ENCODE measurements at places on chromosomes 3 and 15.
A peak's percentile ranks its signal among the peaks of the same experiment; 100 is the strongest.

DNA sequence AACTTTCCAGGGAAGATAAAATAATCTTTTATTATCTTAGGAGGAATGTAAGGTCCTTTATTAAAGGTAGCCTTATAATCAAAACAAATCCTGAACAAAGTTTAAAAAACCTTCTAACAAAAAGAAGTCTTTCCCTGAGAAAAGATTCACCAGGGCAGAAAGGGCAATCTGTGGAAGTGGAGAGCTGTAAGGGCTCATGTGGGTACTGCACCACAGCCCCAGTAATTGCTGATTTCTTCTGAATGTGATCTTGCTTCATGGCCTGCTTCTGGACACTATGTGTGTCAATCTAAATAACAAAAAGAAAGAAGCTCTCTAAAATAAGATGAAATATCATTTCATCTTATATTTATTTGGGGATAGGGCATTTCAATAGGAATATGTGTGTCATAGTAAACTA lies 1501.6 kb downstream of the OTOL1 start:
- DNase-seq = no peak

- no peak for DNase-seq
Observed at GRCh38 chr3:122774564-122774963, 19.1 kb downstream of the HSPBAP1 start.

DNA sequence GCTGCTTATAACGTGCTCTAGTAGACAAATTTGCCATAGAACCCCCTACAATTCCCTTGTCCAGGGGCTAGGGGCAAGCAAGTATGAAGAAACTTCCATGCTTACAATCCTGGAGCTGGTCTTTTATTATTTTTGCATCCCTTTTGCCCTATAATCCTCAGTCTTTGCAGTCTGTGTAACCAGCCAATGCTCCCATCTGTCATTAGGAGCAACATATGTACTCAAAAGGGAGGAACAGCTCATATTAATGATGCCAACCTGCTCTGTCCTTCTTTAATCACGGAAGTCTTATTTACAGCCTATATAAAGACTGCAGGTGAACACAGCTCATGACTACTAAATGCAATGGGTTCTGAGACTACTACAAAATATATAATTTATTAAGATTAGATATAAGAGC lies 263.3 kb downstream of the ZIC1 start:
- no peak for DNase-seq

GRCh38 chr3:126959921-126960603 lies 22.9 kb upstream of the PLXNA1 start:
- peak; percentile 81 for DNase-seq

DNA sequence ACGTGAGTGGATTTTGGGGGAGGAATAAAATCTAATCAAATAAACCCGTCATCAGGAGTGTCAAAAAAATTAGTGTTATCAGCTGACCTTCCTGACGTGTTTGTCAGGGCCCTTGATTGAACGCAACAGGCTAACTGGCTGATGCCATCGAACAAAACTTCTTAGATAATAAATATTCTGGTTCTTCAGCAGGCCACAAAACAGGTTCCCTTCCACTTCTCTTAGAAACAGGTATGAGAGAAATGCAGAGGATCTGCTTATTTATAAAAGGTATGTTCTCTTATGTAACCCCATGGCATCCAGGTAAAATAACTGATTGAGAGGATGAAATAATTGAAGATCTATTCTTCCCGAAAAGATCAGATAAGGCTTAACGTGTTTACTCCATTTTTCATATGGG lies 7.6 kb upstream of the LRIG1 start:
- no peak for DNase-seq

- peak; percentile 8 for DNase-seq
Observed at GRCh38 chr3:38116471-38117162, 20.3 kb downstream of the ACAA1 start.

- no peak for DNase-seq
Observed at GRCh38 chr3:10228248-10228950, 19.9 kb upstream of the TATDN2 start.
